Activated CD8-positive, alpha-beta memory T cell treated with anti-CD3 and anti-CD28 coated beads, Interleukin-2, amount 10 ng/mL, durations not matched to agents 7 days and 5 days (primary cell): ENCODE measurements at places on chromosomes 12 and 14. TPM values are rescaled to one million over a fixed set of nuclear protein-coding genes. Genes with fewer than 3 reads are reported as not detected.

DNA sequence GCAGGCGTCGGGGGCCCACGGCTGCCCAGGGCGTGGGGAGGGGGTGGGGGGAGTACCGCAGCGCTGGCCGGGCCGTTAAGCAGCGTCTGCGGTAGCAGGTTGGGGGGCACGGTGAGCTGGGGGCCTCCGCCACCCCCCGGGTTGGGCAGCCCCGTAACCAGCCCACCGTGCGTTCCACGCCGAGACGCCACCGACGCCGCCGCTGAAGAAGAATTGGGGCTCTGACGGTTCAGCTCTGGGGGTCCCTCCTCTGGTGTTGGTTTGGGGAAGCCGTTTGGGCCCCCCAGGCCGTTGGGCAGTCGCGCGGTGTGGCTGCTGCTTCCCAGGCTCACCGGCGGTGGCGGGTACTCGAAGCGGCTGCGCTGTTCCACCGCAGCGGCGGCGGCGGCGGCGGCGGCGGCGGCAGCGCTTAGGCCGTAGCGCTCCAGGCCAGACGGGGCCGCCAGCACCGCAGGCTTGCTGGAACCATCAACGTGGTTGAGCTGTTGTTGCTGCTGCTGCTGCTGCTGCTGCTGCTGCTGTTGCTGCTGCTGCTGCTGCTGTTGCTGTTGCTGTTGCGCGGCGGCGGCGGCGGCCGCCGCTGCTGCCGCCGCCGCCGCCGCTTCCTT is 1.5 kb downstream of the IRF2BPL start:
- peak overlapping the region; percentile 93 for H3K27ac ChIP-seq
- peaks cover 22% of the 10 kb centered on the region for H3K36me3 ChIP-seq
- no peaks in the 10 kb centered on the region for H3K27me3 ChIP-seq
- H3K4me1 ChIP-seq = peaks cover 64% of the 10 kb centered on the region
- H3K4me3 ChIP-seq = peak overlapping the region; percentile 89
- DNase-seq = peak; percentile 70

- no peaks in the 10 kb centered on the region for H3K4me1 ChIP-seq
- no peak for DNase-seq
- no peak overlapping the region for H3K4me3 ChIP-seq
- peaks cover 29% of the 10 kb centered on the region for H3K27me3 ChIP-seq
- H3K36me3 ChIP-seq = no peaks in the 10 kb centered on the region
Measured at GRCh38 chr14:104115691-104116287, 22.6 kb upstream of the KIF26A start.

DNA sequence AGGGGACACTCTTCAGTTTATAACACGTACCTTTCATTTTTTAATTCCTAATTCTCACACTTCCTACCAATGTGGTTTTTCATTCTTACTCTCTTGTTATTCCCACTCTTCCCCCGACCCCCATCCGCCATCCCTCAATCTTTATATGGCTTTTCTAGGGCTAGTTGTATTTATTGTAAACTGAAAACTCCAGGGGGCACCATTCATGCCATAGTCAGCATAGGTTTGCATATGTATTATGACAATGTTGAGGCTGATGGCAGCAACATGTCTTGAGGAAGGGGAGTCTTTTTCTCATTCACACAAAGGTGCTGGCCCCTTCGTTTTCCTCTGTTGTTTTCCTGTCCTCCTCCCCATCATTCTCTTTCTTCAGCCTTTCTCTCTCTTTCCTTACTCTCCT is 27.7 kb upstream of the LTA4H start:
- peaks cover 22% of the 10 kb centered on the region for H3K4me1 ChIP-seq
- H3K27ac ChIP-seq = no peak overlapping the region
- H3K4me3 ChIP-seq = no peak overlapping the region
- H3K36me3 ChIP-seq = no peaks in the 10 kb centered on the region

DNA sequence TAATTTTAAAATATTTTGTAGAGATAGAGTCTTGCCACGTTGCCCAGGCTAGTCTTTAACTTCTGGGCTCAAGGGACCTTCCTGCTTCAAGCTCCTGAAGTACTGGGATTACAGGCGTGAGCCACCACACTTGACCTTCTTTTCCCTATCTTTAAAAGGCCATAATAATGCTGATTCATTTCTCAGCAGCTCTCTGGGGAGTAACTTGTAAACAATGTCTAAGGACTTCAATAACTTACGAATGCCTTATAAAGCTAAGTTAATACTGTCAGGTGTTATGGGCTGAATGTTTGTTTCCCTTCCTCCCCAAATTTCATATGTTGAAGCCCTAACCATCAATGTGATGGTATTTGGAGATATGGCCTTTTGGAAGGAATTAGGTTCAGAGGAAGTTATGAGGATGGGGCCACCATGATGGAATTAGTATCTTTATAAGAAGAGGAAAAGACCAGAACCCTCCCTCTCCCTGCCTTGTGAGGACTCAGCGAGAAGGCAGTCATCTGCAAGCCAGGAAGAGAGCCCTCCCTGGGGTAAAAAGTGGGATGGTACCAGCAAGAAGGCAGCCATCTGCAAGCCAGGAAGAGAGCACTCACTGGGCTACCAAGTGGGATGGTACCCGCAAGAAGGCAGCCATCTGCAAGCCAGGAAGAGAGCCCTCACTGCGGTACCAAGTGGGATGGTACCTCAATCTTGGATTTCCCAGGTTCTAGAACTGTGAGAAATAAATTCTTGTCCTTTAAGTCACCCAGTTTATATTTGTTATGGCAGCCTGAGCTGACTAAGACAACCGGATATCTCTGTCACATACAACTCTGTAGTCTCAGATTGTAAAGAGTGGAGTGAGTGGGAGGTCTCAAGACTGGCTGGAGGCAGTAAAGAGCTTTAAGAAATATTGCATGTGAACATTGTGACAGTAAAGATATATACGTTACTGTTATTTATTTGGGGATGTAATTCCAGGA is 16.3 kb upstream of the YBX3 start:
- no peak overlapping the region for H3K4me3 ChIP-seq
- no peak overlapping the region for H3K27ac ChIP-seq
- DNase-seq = no peak
- peaks cover 11% of the 10 kb centered on the region for H3K27me3 ChIP-seq
- peaks cover 2% of the 10 kb centered on the region for H3K36me3 ChIP-seq

DNA sequence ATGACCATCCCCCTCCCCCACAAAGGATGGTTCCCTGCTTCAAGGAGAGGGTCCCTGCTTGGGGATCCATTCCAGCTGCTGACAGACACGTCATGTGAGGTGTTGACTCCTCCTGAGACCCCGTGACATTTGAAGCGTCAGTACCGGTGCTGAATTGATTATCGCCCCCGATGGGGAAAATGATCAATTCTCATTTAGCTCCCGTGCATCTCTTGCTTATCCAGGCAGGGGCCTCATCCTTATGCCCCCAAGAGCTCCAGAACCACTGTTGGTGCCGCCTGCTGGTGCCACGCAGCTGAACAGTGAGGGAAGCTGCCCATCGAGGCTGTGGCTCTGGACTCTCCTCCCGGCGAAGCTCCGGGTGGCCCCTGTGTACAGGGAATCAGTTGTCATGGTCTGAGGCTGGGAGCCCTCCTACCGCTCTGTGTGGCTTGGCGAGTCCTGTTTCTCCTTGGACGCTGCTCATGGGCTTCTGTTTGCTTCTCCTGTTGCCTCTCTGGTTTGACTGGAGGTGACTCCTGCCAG is 4.6 kb downstream of the KIF26A start:
- H3K4me1 ChIP-seq = no peaks in the 10 kb centered on the region
- DNase-seq = no peak
- H3K27ac ChIP-seq = no peak overlapping the region
- no peak overlapping the region for H3K4me3 ChIP-seq
- peaks cover 8% of the 10 kb centered on the region for H3K27me3 ChIP-seq

The CLEC7A gene
- not detected for total RNA-seq

GRCh38 chr12:56990648-56991318 is 15.6 kb downstream of the ZBTB39 start:
- H3K27me3 ChIP-seq = peaks cover 10% of the 10 kb centered on the region
- H3K36me3 ChIP-seq = no peaks in the 10 kb centered on the region
- H3K27ac ChIP-seq = no peak overlapping the region
- no peak for DNase-seq

GRCh38 chr12:12582895-12583303 is 20.2 kb upstream of the DUSP16 start:
- H3K27ac ChIP-seq = peak overlapping the region; percentile 81
- H3K27me3 ChIP-seq = no peaks in the 10 kb centered on the region
- peaks cover 2% of the 10 kb centered on the region for H3K36me3 ChIP-seq

- H3K27me3 ChIP-seq = peaks cover 5% of the 10 kb centered on the region
- H3K27ac ChIP-seq = no peak overlapping the region
- H3K4me3 ChIP-seq = no peak overlapping the region
- H3K4me1 ChIP-seq = no peaks in the 10 kb centered on the region
- no peak for DNase-seq
Measured at GRCh38 chr14:89146274-89146673, 270.8 kb downstream of the FOXN3 start.

DNA sequence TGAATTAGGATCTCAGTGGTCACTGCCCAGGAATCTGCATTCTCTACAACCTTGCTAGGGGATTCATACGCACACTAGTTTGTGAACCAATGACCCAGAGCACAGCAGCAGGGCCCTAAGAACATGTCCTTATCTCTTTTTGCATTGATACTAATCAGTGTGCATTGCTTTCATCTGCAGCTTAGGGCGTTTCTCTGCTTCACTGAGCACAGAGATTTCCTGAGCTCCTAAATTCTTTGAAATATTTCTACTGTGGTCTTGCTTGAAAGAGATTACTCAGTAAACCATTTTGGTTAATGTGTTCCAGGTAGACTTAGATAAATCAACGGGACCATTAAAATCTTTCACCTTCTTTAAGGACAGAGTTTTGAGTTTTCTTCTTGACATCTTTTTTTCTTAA is 351.3 kb upstream of the KITLG start:
- no peak overlapping the region for H3K4me3 ChIP-seq
- no peaks in the 10 kb centered on the region for H3K4me1 ChIP-seq
- peaks cover 3% of the 10 kb centered on the region for H3K27me3 ChIP-seq
- DNase-seq = no peak
- no peaks in the 10 kb centered on the region for H3K36me3 ChIP-seq

- H3K27me3 ChIP-seq = no peaks in the 10 kb centered on the region
- H3K4me1 ChIP-seq = peaks cover 20% of the 10 kb centered on the region
- no peak overlapping the region for H3K27ac ChIP-seq
- H3K4me3 ChIP-seq = no peak overlapping the region
Measured at GRCh38 chr14:98947911-98948595, 323.9 kb downstream of the BCL11B start.

GRCh38 chr14:49280566-49280965 is 305.6 kb downstream of the RPS29 start:
- no peaks in the 10 kb centered on the region for H3K4me1 ChIP-seq
- H3K27ac ChIP-seq = no peak overlapping the region
- H3K36me3 ChIP-seq = no peaks in the 10 kb centered on the region
- DNase-seq = no peak
- H3K4me3 ChIP-seq = no peak overlapping the region

DNA sequence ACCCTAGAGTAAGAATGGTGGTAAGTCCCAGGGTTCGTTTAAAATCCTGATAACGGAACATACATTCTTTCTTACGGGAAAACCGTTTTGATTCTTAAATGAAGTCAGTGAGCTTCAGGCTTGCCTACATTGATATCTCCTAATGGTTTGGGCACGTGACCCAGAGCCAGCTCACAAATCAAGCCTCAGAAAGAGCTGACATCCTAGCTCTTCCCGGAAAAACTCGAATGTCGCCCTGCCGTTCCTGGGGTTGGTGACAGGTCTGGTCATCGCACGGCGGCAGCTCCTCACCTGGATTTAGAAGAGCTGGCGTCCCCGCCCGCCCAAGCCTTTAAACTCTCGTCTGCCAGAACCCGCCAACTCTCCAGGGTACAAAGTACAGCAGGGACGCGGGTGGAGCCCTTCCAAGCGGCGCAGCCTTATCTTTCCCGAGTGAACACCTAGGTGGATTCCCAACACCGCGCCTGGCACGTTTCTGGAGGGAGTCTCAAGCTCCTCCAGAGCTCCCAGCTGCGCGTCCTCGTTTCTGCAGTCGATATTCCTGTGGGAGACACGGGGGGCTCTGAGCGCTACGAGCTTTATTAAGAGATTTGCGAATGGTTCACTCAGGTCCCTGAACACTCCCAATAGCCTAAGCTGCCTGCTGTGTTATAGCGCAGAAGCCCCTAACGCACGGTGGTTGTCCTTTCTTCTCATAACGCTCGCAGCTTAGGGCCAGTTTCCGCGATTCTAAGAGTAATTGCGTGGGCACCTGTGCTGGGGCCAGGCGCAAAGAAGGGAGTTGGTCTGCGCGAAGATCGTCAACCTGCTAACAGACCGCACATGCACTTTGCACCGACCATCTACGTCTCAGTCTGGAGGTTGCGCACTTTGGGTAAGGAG is at the start of gene SSTR1:
TSS of gene SSTR1 (plus strand) at position 169 of the 882 bp plus-strand sequence. CDS start 1,486 bp downstream, outside the sequence.
- H3K36me3 ChIP-seq = peaks cover 3% of the 10 kb centered on the region
- peaks cover 7% of the 10 kb centered on the region for H3K4me1 ChIP-seq
- no peak within 1 kb of the TSS for H3K4me3 ChIP-seq
- no peak for DNase-seq
- peaks cover 68% of the 10 kb centered on the region for H3K27me3 ChIP-seq
- peak within 1 kb of the TSS; percentile 25 for H3K27ac ChIP-seq

- peaks cover 70% of the 10 kb centered on the region for H3K4me1 ChIP-seq
- H3K27ac ChIP-seq = peak overlapping the region; percentile 90
- H3K27me3 ChIP-seq = no peaks in the 10 kb centered on the region
- peaks cover 17% of the 10 kb centered on the region for H3K36me3 ChIP-seq
- H3K4me3 ChIP-seq = no peak overlapping the region
Measured at GRCh38 chr12:113207613-113208040, 13.6 kb upstream of the TPCN1 start.

- no peak for DNase-seq
- peak overlapping the region; percentile 94 for H3K27ac ChIP-seq
- H3K36me3 ChIP-seq = no peaks in the 10 kb centered on the region
- H3K4me3 ChIP-seq = peak overlapping the region; percentile 12
Measured at GRCh38 chr14:35333264-35333730, 41.1 kb downstream of the PSMA6 start.

DNA sequence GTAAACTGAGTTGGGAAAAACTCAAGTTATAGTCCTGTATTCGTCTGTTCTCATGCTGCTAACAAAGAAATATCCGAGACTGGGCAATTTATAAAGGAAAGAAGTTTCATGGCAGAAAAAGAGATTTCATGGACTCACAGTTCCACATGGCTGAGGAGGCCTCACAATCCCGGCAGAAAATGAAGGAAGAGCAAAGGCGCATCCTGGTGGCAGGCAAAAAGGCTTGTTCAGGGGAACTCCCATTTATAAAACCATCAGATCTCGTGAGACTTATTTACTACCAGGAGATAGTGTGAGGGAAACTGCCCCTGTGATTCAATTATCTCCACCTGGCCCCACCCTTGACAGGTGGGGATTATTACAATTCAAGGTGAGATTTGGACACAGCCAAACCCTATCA is 292.6 kb upstream of the SYT1 start:
- no peak overlapping the region for H3K27ac ChIP-seq
- H3K36me3 ChIP-seq = no peaks in the 10 kb centered on the region
- no peaks in the 10 kb centered on the region for H3K4me1 ChIP-seq
- no peaks in the 10 kb centered on the region for H3K27me3 ChIP-seq
- no peak overlapping the region for H3K4me3 ChIP-seq

- H3K4me1 ChIP-seq = peaks cover 12% of the 10 kb centered on the region
- peaks cover 2% of the 10 kb centered on the region for H3K27me3 ChIP-seq
- DNase-seq = no peak
Measured at GRCh38 chr12:102992720-102993119, 35.2 kb downstream of the ASCL1 start.

The HHIPL1 gene
- 0.09 TPM for total RNA-seq
